ENCODE measurements at places on chromosomes 7 and 10.

DNA sequence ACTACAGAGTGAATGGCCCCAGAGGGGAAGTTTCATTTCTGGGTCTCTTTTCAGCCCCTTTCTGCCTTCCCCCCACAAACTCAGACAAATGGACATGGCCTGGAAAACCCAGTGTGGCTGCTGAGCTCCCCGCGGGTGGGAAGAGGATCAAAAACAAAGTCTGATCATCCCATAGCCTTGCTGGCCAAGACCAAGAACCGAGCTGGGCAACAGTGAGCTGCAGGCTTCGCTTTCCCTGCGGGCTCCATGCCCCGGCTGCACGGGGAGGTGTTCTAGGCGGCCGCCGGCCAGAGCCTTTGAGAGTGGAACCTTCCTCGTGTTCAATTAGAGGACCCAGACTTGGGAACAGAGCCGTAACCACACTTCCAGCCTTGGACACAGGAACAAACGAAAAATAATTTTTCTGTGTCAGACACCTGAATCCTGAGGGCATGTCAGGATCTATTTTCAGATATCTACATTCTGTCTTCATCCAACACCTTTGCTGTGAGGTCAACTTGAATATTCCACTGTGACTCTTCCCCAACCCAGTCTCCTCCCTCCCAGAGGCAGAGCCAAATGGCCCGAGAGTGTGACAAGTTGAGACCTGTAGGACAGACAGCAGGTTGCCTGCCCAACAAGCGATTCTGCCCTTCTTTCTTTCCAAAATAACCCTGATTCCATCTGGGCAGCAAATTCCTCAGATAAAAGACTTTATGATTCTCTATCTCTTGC lies 26.0 kb downstream of the WDR86 start:
- no peak for DNase-seq

GRCh38 chr10:132563485-132564248 lies 26.1 kb downstream of the INPP5A start:
- DNase-seq = no peak

- peak; percentile 60 for DNase-seq
Measured at GRCh38 chr7:5773661-5774086, 7.8 kb downstream of the RNF216 start.

- no peak for DNase-seq
Measured at GRCh38 chr10:35372329-35372728, 36.0 kb downstream of the CCNY start.

GRCh38 chr10:124175701-124176348 lies 82.4 kb upstream of the CHST15 start:
- DNase-seq = no peak

GRCh38 chr7:157431951-157432540 lies 95.2 kb downstream of the DNAJB6 start:
- peak; percentile 16 for DNase-seq

DNA sequence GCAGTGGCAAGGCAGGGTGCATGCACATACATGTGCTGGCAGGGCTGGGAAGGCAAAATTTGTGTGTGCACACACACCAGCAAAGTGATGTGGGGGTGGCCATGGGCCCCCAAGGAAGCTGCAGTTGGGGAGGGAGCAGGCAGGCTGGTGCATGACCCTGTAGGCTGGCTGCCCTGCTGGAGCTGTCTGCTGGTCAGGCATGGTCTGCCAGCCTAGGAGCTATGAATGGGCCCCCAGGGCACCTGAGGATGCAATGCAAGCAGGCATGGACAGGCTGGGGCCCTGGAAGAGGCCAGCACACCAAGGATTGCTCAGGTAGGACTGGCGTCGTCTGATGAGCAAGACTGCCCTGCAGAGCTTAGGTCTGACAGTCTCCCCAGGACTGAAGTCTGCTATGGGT lies 18.2 kb upstream of the PPP1R3A start:
- no peak for DNase-seq

DNA sequence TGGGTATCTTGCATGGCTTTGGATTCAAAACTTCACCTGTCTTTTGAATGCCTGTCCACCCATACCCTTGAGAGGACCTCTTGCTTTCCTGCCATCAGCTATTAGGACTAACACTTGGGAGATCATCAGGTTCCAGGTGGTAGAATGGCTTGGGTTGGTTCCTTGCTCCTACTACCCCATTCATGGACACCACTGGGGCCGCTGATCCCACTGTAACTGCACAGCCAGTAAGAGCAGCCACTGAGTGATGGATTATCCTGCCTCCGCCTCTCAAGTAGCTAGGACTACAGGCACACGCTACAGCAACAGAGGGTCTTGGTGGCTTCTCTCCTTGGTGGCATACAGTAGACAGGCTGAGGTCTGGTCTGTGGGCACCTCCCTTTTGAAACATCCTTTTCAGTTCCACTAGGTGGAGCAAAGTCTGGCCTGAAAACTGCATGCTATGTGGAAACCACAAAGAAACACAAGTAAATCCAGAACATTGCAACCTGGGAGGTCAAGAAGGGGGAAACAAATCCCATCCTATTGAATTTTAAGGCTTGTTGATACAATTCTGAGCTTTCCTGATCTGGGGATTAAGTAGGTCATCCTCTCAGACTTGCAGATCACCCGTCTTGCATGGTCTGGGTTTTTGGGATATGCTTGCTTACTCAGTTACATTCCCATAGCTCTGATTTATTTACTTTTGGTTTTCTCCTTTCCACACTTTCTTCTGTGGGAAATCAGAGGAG lies 9.4 kb downstream of the WBP1L start:
- no peak for DNase-seq

GRCh38 chr7:132116369-132116768 lies 459.9 kb downstream of the PLXNA4 start:
- no peak for DNase-seq

DNA sequence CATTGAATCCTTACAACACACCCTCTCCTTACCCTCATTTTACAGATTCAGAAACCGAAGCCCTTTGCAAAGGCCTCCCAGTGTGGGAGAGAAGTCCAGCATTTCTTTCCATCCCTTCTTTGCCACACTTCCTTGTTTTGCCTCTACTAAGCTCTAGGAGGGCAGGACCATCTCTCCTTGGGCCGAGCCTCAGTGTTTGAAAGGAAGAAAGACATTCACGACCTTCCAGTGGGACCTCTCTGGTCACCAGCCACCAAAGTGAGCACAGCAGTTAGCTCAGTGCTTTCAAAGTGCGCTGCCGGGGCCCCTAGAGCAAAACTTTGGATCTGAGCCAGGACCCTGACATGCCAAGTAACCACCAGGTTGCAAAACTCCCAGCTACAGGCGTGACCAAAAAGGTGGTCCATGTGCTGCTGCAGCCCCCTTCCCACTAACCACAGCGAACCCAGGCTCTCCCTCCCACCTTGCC lies 12.4 kb downstream of the CTBP2 start:
- DNase-seq = no peak

DNA sequence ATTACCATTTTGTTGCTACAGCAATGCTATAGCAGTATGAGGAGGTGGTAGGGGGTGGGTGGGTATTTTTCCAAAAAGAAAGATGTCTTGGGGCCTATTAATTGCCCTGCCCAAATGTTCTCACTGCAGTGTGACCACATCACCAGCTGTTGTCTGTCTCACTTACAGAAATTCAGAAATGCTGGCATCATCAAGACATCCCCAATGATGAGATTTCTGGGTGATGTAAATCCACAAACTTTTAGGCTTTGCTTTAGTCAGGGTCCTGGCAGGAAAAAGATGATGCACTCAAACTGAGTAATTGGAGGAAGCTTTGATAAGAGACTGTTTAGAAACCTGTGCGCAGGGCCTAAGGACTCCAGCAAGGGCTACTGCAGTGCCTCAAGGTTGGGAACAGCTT lies 56.2 kb upstream of the OPN4 start:
- no peak for DNase-seq

DNA sequence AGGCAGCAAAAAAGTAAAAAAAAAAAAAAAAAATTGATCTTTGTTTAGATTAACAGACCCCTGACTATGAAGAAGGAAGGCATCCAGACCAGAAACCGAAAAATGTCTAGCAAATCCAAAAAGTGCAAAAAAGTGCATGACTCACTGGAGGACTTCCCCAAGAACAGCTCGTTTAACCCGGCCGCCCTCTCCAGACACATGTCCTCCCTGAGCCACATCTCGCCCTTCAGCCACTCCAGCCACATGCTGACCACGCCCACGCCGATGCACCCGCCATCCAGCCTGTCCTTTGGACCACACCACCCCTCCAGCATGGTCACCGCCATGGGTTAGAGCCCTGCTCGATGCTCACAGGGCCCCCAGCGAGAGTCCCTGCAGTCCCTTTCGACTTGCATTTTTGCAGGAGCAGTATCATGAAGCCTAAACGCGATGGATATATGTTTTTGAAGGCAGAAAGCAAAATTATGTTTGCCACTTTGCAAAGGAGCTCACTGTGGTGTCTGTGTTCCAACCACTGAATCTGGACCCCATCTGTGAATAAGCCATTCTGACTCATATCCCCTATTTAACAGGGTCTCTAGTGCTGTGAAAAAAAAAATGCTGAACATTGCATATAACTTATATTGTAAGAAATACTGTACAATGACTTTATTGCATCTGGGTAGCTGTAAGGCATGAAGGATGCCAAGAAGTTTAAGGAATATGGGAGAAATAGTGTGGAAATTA lies 19.4 kb downstream of the GATA3 start:
- DNase-seq = peak; percentile 31

GRCh38 chr10:50503661-50504320 lies 120.0 kb downstream of the SGMS1 start:
- no peak for DNase-seq

DNA sequence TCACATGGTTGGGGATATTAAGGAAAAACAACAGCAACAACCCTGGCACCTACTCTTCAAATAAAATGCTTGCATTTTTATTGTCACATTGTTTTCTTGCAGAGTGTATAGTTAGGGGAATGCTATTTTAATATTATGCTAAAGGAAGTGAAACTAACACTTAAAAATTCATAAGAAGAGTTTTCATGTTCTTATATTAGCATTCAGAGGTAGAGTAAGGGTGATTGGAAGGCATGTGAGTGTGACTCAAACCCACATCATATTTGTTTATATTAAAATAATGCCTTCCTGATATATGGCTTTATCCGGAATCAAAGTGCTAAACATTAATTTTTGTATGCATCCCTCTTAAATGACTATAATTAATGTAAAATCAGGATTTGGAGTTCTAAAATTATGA lies 59.8 kb upstream of the TES start:
- no peak for DNase-seq

- no peak for DNase-seq
Measured at GRCh38 chr10:128689667-128690066, 563.4 kb upstream of the MKI67 start.

DNA sequence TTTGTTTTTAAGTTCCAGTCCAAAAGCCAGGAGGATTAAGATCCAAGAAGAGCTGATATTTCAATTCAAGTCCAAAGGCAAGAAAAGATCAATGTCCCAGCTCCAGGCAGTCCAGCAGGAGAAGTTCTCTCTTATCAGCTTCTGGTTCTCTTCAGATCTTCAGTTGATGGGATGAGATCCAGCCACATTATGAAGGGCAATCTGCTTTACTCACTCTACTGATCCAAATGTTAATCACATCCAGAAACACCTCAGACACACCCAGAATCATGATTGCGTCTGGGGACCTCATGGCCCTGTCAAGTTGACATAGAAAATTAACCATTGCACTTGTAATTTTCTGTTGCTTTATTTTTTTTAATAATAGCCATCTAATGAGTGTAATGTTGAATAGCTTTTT lies 178.4 kb downstream of the HERPUD2 start:
- no peak for DNase-seq

DNA sequence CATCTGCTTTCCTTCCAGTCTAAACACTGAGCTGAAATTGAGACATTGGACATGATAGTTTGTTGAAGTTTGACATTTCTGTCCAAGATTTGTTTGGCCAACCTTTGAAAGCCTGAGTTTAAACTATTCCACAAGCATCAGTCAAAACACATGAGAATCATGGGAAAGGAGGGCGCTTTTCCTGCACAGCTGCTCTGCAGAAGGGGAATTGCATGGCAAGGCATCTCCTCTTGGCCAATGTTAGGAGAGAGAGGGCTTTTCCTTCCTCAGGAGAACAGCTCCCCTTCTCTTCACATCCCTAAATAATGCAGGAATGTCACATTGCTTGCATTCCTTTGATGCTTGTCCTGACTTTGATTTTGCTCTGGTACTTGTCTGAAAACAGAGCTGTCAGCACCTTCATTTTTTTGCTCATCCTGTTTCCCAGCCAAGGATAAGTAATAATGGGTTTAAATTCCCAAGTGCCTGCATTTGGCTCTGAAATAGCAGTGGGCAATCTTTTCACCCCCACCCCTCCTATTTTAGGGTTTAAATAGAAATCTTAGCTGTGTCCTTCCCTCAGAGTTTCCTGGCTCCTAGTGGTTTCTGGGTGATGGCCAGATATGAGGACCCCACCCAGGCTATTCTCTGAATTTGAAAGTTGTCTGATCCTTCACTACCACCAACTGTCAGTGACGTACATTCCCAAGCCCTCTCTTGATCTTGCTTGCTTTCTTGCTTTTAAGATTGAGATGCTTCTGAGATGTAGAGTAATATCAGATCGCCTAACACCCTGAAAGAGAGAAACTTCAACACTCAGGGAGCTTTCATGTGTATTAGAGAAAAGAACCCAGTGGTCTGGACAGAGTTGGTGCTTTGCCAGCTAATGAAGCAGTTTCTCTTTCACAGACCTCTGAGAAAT lies 75.2 kb upstream of the NPVF start:
- no peak for DNase-seq

DNA sequence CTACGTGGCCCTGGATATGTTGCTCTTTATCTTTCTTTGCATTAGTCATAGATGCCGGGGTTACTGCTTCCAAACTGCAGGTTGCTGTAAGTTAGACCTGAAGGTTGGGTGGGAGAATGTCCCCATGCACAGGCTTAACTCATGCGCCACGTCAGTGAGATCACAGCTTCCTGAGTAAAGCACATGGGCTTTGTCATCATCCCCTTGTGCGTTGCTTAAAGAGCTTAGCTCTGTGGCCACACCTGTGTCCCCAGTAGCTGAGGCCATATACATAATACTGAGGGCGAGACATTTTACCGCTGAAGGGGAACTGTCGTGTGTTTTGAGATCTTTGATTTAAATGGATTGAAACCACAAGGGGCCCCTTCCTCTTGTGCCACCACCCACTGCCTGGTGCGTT lies 45.8 kb upstream of the BTBD16 start:
- no peak for DNase-seq

DNA sequence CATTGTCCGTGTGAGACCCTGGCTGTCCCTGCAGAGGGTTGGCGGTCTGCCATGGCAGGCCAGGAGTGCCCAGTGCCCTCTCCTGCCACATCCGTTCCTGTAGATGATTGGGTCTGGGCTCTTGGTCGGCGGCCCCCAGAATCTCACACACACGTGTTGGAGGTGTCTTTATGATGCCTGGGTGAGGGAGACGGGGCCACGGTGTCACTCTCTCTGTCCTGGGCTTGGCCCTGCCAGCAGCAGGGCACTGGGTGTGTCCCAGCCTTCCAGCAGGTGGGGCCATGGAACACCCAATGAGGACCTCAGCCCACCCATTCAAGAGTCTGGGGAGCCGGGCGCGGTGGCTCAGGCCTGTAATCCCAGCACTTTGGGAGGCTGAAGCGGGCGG lies 30.2 kb downstream of the UNC5B start:
- no peak for DNase-seq

- no peak for DNase-seq
Measured at GRCh38 chr7:84469034-84469433, 274.4 kb upstream of the SEMA3A start.

GRCh38 chr7:42222891-42223290 lies 14.1 kb downstream of the GLI3 start:
- no peak for DNase-seq

All from activated T-cell treated with anti-CD3 and anti-CD28 coated beads, Interleukin-2, amount 50 U/mL, for 48 hours (primary cell).